K562 (cell line): ENCODE measurements at places on chromosomes 7 and 10.

- DNase-seq: no peak
Measured at GRCh38 chr7:103937680-103938079, 51.8 kb downstream of the RELN start.

- no peak for DNase-seq
Measured at GRCh38 chr10:87550741-87551140, 46.0 kb downstream of the MINPP1 start.

DNA sequence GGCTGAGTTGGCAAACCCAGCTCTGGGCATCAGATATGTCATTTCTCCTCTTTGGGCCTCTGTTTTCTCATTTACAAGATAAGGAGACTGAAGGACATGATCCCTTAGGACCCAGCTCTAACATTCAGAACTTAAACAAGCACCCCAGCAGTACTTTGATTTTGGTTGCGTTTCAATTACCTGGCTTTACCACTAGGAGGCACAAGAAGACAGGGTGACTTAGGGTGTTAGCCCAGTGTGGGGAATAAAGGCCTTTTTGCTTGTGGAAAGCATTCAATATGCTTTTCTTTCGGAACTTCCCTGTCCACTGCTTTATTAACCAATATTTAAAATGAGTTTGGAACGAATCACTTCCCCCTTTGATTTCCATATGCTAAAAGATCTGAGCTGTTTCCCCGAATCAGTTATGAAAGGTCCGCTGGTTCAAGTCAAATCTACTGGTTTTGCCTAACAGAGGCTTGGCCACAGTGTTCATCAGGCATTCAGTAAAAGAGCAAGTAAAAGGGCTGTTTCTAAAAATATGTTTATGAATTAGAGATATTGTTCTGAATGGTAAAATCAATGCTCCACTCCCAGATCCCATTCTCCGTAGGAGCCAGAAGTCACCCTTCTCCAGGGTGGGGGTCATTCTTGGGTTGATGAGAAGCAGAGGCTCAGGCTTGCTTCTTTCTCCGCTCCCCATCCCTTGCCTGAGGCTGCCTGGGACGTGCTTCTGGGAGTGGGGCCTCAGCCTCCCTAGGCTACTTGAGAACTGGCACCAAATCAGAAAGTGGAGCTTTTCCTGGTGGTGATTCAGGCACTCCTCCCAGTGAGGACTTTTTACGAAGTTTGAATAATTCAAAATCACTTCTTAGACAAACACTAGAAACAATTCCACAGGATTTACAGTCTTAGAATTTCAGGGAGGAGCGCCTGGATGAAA is 105.5 kb downstream of the MYOF start:
- DNase-seq: peak; percentile 55

DNA sequence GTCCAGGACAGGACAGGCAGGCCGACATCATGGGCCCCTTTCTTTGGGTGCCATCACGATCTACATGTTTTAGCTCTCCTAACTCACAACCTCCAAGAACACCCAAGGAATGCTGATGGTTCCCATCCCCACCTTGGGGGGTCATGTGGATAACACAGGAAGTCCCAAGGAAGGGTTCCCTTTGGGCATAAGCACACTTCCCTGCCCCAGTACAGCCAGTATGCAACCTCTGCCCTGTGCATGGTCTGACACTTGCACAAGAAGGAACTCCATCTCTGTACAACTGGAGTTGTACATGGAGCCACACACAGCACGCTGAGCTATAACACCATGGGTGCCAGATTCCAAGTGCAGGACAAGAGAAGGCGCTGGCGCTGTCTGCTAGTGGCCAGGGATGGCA is 11.0 kb downstream of the MAT1A start:
- no peak for DNase-seq
